ENCODE measurements at places on chromosomes 7 and 10.

GRCh38 chr10:13913897-13914296, 327.1 kb downstream of the PRPF18 start:
- DNase-seq = no peak

- no peak for DNase-seq
Observed at GRCh38 chr7:121547544-121548092, 151.5 kb upstream of the FAM3C start.

DNA sequence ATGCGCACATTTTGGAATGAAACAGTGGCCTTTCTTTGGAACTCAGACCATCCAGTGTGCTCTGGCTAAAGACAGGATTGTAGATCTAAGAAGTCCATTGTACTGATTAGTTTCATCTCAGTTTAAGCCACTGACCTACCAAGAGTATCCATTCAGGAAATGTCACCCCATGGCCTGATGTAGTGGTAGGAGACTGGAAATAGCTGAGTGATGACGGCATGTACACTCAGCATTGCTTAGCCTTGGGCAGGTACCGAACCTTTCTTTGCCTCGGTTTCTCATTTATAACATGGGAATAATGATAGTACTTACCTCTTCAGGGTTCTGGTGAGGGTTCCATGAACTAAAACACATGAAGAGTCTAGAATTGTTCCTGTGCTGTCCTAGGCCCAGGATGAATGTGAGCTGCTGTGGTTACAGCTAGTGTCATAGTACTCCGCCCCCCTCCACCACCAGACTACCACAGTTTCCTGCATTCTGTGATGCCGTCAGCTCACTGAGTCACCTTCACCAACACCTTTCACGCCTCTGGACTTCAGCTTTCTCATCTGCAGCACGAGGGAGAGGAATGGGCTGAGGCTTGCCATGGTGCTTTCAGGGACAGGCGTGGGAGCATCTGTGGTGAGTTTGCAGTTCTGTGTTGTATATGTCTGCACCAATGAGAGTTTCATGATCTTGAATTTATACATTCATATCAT, 484.0 kb upstream of the GALNT17 start:
- no peak for DNase-seq

DNA sequence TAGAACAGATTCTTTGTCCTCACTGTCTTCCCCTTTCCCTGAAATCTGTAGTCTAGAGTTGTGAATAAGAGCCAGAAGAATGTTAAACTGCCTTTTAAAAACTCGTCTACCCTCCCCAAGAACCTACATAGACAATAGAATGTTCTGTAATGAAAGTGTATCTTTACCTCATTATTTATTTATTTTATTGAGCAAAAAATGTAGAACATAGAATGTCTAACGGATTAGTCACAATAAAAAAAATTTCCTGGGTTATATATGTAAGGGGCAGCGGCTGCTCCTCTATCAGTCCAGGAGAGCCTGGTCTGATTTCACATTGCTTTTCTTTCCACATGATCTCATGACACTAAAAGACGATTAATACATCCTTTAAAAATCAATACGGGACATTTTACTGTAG, 135.7 kb downstream of the SDK1 start:
- no peak for DNase-seq

DNA sequence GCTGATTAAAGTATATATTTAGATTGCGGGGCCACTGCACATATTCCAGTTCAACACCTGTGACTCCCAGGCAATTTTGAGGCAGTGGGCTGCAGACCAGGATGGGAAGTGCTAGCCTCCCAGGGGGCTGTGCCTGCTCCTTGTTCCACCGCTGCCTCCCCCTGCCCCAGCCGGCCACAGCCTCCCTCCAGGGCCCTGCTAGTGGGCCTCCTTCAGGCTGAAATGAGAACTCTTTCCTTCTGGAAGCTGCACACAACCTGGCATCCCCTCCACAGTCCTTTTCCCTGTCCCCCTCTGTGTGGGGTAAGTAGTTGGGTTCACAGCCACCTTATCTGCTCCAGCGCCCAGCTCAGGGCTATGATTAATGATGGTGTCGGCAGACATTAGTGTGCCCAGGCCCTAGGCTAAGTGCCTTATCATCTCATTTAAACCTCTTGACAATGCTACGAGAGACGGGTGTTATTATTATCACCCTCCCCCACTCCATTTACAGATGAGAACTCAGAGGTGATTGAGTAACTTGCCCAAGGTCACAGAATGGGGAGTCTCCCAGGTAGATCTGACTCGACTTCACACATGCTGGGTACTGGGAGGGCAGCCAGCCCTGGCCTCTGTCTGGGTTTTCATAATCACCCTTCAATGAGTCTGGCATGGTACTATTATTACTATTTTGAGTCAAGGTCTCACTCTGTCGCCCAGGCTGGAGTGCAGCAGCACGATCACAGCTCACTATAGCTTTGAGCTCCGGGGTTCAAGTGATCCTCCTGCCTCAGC, 10.8 kb upstream of the SFRP5 start:
- no peak for DNase-seq

DNA sequence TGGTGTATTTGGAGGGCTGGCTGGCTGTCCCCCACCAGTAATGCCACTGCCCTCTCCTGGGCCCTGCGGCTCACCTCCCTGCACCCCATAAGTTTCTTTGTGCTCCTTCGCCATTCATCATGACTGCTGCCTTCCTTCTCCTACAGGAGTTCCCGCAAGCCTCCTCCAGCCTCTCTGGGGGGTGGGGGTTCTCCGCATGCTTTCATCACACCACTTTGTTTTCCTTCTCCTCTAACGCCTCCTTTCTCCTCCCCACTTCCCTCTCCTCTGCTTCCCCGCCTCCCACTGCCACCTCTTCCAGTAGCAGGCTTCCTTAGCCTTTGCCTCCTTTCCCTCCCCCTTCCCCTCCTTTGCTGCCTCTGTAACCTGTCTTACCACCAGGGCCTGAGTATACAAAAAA, 58.1 kb downstream of the PAX2 start:
- DNase-seq = no peak

- no peak for DNase-seq
Observed at GRCh38 chr7:143243614-143244013, 19.6 kb upstream of the GSTK1 start.

DNA sequence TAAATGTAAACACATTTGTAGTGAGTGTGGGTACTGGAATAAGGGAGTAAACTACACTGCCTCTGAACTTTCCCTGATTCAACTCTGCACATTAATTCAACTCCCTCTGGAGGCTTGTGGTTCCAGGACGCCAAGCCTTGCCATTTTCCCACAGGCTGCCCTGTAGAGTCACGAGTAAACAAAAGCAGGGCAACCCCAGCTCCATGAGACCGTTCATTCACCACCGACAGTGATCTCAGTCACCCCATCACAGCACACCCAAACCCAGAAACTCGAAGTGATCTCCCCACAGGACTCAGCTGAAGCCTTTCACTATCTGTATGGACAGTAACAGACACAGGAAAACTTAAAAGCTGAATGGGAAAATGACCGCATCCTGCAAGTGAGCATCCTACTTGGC, 218.8 kb upstream of the FRMD4A start:
- no peak for DNase-seq

GRCh38 chr7:88165697-88166096, 54.1 kb downstream of the SRI start:
- DNase-seq = no peak

DNA sequence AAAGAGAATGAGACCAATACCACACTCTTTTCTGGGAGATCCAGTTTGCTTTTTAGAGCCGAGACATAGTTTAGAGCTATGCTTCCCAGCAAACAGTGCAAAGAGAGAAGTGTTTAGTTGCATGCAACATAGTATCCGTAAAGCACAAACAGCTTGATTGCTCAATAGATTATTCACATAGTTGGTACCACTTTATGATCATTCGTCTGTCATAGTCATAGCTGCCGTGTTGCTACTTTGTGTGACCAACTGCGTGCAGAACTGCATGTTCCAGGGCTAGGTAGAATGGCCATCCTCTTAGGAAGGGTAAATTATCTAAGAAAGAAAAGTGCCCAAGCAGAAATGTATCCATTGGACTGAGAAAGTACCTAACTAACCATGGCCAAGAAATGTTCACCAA, 203.5 kb upstream of the DKK1 start:
- DNase-seq = no peak

All from GM04503 (cell line).